ENCODE measurements at places on chromosomes 13 and 19.
A peak's percentile ranks its signal among the peaks of the same experiment; 100 is the strongest.

DNA sequence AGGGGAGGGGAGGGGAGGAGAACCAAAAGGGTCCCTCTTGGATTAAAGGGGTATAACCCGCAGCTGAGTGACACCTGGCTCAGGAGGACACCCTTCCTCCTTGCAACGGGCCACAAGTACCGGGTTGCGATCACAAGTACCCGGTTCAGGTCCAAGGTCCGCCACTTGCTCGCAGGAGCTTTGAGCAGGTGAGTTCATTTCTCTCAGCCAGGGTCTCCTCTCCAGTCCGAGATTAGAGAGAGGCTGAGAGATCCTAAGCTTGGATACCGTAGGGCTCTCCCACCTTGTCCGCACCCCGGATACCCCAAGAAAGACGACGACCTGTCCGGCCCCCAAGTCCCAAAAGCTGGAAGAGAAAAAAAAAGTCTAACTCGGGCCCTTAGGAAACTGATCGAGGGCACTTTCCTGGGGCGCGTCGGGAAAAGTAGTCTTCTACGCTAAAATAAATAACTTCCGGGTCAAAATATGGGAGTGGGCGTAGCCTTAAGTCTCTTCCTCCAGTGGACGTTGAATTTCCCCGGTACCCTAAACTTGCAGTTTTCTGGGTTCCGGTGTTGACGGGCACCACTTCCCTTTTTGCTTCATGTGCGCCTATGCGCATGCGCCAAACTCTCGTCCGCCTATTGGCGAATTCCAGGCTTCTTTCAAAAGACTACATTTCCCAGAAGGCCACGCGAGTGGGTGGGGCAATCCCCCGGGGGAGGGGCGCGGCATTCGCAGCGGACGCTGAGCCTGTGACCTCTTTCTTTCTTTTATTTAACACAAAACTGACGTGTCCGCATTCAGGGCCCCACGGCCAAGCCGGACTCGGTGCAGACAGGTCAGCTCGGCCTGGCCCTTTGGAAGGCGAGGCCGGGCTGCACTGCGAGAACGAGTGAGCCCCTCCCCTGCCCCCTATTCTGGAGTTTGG is 4.4 kb downstream of the C19orf67 start:
- DNase-seq = peak; percentile 99

GRCh38 chr19:58326501-58326913 is 287 bp upstream of the ZSCAN22 start:
- no peak for DNase-seq

DNA sequence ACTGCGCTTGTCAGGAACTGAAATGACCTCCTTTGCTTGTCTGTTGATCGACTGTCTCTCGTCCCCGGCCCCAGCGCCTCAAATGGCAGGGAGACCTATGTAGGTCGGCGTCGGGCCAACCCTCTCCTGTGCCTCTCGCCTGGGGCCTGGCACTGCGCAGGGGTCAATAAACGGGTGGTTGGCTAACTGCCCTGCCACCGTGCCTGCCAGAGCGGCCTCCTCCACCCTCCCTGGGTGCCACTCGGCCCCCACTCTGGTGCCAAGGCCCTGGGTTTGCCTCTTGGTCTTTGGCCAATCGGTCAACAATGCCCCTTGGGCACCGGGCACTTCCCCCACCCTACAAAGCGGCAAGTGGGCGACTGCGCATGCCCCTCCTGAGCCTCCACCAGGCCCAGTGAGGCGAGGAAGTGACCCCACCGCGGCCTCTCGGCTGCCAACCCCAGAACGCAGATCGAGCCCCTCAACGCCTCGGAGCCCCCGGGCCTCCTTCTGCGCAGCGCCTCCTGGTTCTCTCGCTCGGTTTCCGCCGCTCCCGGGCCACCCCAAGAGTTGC is 1.1 kb downstream of the KEAP1 start:
- DNase-seq = peak; percentile 78

DNA sequence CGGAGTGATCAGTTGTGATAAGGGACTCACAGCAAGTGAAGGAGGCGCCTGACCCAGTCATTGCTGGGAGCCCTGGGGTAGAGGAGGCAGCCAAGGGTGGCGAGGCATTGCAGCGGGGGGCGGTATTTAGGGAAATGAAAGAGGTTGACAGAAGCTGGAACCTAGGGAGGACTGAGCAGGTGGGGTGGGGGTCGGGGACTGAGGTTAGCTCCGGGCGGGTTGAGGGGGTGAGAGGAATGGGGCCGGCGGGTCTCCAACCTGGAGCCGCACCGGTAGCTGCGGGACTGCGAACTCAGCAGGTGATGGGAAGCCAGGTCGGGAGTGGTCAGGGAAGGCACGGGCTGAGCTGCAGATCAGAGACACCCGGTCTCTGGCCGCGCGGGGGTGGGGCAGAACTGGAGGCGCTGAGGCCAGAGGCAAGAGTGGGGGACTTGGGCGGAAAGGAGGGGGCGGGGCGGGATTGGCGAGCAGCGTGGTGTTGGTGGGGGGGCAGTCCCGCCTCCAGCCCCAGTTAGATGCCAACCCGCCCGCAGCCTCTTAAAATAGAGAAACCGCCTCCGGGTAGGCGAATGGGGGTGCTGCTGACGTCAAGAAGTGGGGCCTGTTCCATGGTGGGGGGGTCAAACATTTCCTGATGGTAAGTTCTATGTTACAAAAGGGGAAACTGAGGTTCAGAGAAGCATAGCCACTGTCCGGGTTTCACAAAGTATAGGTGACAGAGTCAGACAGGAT is 1.5 kb downstream of the MAST3 start:
- no peak for DNase-seq

- no peak for DNase-seq
Observed at GRCh38 chr19:10219678-10220077, 11.5 kb downstream of the S1PR2 start.

Measured in AG08395 (cell line).